Fibroblast of villous mesenchyme (primary cell): ENCODE measurements at places on chromosomes 5 and 9. TPM values are rescaled to one million over a fixed set of nuclear protein-coding genes. Genes with fewer than 3 reads are reported as not detected.

DDX4 gene
- total RNA-seq, result not detected in 2 replicates

FCHSD1 gene
- 24.2 and 25.8 TPM in 2 replicates for total RNA-seq

SOWAHA gene
- total RNA-seq, result under 0.01 TPM in 2 replicates

DNA sequence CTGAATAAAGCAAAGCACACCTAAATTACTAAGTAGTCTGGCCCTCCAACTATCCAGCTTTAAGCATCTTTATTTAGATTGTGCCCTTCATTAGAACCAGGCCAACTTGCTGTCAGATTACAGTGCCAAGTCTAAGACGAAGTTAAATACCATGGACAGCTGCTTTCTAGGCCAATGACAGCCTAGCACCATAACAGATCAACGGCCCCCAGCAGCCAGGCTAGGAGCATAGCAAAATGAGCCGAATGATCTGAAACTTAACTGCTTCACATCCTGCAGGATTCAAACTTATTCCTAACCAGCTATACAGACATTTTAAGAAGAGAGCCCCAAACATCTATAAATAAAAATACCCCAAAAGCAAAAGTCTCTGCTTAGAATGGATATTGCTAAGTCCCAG is 6.8 kb downstream of the SLC24A2 start:
- peak; percentile 2 for DNase-seq

DNA sequence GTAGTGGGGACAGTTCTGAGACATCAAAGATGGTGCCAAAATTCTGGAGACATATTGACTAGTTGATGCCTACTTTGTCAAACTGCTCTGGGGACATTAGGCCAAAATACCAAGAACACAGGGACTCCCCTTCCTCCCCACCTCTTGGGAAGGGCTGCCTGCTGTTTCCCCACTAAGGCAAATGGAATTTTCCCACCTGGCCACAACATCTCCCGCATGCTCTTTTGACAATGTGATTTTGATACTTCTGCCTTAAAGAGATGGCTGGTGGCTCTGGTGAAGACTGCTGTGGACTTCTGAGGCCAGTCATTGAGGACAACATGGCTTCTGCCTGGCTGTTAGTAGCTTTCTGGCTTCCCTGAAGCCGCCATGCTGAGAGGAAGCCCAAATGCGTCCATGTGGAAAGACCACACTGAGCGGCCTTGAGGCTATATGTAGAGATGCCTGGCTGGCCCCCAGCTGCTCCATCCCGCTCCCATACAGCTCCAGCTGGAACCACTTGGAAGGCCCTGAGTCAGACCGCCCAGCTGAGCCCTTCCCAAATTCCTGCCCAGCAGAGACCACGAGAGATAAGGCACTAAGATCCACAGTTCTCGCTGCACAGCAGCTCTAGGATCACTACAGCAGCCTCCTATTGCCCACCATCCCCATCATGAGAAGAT is 226.7 kb downstream of the SYK start:
- DNase-seq, result no peak
